ENCODE measurements at places on chromosomes 16 and 17.

DNA sequence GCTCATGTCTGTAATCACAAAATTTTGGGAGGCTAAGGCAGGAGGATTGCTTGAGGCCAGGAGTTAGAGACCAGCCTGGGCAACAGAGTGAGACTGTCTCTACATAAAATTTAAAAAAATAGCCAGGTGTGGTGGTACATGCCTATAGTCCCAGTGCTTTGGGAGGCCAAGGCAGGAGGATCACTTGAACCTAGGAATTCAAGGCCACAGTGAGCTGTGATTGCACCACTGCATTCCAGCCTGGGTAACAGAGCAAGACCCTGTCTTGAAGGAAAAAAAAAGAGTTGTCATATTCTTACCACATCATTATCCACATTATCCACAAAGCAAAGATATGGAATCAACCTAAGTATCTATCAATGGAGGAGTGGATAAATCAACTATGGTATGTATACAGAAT lies 21.0 kb upstream of the MAPK3 start:
- no peak for DNase-seq

GRCh38 chr17:75490173-75490743 lies 25.1 kb downstream of the CASKIN2 start:
- DNase-seq = no peak

GRCh38 chr17:48237456-48237855 lies 129.9 kb downstream of the SNX11 start:
- no peak for DNase-seq

GRCh38 chr17:48603959-48604769 lies 622 bp downstream of the HOXB6 start:
- DNase-seq = no peak

- DNase-seq = no peak
Measured at GRCh38 chr16:68288252-68288650, 22.5 kb downstream of the SLC7A6OS start.

GRCh38 chr17:3763777-3764170 lies 37.2 kb downstream of the ITGAE start:
- DNase-seq = no peak

DNA sequence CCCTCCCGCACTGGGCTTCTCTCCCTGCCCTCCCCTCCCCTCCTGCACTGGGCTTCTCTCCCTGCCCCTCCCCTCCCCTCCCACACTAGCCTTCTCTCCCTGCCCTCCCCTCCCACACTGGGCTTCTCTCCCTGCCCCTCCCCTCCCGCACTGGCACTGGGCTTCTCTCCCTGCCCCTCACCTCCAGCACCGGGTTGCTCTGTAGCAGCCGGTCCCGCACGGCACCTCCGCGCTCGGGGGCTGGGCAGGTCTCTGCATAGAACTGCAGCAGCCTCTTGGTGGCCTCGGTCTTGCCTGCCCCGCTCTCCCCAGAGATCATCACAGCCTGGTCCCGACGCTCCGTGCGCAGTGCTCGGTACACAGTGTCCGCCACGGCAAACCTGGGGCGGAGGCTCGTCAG lies 9.8 kb downstream of the MYO1C start:
- DNase-seq = no peak

GRCh38 chr16:79047337-79047736 lies 553.2 kb downstream of the MAF start:
- DNase-seq = no peak

- DNase-seq = no peak
Measured at GRCh38 chr17:80956321-80957190, 35.1 kb upstream of the CHMP6 start.

DNA sequence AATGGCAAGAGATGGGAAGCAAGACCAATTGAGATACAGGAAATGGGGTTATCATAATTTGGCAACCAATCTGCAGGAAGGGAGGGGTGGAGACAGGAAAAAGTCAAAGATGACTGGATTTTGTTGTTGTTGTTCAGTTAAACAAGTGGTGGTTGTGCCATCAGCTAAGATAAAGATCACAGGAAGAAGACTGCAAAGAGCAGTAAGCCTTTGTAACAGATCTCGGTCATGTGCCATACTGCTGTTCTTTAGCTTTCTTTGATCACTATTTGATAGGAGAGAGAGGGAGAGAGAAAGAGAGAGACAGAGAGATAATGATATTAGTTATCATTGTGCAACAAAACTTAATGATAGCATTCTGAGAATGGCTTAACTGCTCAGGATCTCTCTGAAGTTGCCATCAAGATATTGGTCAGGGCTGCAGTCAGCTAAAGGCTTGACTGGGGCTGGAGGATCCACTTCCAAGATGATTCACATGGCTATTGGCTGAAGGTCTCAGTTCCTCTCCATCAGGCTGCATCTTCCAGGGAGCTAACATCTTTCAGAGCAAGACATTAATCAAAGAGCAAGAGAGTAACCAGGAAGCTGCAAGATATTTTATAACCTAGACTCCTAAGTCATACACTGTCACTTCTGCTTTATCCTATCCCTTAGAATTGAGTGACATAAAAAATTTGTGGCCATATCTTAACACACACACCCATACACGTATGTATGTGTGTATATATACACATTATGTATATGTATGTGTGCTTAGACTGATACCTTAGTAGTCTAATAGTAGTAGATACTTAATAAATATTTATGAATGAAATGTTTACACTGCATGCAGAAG lies 405.0 kb downstream of the SHISA9 start:
- DNase-seq = no peak

Measured in EL (cell line).